ENCODE measurements at places on chromosomes 13 and 19.
A peak's percentile ranks its signal among the peaks of the same experiment; 100 is the strongest.

DNA sequence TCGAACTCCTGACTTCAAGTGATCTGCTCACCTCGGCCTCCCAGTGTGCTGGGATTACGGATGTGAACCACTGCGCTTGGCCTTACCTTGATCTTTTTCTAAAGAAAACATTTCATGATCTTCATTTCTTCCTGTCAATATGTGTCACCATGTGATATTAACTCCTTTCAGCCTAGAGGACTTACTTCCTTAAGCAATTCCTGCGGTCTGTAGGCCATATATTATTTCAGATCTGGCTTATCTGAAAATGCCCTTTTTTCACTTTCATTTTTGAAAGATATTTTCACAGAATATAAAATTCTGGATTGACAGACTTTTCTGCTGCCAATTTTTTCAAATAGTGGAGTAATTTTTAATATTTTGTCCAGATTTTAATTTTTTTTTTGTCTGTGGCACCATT is 2.0 kb upstream of the GPR32 start:
- DNase-seq, result no peak

DNA sequence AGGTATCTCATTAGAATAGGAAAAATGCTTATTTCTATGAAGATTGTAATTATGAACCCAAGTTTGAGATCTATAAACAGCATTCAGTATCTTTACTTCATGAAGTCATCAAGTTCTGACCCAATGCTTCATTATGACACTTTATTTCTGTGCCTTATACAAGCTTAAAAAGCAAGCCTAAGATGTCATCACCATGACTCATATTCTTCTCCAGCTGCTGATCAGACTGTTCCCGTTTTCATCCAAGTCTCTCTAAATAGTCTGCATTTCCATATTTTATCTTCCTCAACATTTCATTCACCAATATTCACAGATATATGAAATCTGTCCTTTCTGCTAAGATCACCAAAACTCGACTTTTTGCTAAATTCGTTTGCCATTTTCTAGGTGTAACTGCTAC is 1247.2 kb upstream of the PRR20A start:
- DNase-seq, result no peak

DNA sequence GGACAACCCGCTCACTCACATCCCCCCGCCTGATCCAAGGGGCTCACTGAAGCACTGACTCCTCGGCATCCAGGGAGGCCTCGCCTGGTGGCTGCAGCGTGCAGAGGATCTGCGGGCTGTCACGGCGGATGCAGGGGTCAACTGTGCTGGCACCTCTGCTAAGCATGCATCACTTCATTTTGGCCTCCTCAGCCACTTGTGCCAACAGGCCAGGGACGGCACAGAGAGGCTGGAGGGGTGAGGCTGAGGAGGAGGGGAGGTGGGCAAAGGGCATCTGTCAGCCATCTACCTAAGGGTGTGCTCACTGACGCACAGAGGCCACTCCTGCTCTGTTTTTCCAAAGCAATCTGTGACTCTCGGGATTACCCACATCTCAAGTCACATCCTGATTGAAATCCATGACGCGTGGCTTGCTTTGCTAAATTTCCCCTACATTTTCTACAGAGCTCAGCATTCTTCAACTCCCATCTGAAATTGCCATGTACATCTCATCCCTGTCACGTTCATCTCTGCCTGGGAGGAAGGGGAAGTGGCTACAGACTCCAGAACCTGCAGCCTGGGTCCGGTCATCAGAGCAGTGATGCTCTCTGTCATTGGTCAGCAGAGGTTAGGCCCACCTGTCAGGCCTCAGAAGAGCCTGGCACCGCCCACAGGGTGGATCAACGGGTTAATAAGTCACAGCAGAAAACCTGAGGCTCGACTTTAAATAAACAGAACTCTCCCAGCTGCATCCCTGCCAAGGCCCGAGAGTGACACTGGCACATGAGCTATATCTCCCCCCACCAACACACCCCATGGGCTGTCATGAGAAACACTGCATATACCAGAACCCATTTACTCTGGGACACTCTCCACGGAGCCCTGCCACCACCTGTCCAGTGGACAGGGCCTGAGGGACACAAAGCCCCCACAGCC is 17.6 kb downstream of the ELL start:
- no peak for DNase-seq

- no peak for DNase-seq
These were observed 636 bp upstream of the FOXO1 start for GRCh38 chr13:40666933-40667621.

DNA sequence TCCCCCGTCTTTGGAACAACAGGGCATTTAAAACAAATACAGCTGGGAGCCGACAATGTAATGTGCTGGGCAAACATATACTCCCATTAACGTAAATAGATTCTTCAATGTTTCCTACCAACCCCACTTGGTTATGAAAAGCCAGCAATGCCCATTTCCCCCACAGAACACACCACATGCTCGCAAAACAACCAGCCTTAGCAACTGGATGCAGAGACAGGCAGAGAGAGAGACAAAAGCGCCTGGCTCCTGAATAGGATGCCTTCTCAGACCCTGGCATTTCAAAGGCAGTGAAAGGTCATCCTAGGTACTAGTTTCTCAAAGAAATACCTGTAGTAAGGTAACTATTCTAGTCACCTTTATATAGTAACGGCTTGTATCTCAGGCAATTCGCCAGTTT is 462.9 kb downstream of the ITGBL1 start:
- DNase-seq, result no peak

DNA sequence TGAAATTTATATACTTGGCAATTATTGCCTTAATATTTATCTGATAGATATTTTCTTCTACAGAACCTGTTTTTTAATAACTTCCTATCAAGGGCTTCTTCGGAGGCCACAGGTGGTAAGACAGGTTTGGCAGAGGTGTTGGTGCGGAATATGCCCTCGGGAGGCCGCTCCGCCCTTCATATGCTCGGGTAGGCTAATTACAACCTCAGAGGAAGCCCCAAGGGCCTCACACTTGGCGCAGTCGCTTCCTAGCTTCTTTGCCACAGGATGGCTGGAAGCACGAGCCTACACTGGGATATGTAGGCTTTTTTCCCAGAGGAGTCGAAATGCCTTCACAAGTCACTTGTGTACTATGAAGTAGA is 68.8 kb downstream of the LMO7 start:
- no peak for DNase-seq

GRCh38 chr13:46624821-46625220 is 71.9 kb downstream of the LRCH1 start:
- DNase-seq, result no peak

DNA sequence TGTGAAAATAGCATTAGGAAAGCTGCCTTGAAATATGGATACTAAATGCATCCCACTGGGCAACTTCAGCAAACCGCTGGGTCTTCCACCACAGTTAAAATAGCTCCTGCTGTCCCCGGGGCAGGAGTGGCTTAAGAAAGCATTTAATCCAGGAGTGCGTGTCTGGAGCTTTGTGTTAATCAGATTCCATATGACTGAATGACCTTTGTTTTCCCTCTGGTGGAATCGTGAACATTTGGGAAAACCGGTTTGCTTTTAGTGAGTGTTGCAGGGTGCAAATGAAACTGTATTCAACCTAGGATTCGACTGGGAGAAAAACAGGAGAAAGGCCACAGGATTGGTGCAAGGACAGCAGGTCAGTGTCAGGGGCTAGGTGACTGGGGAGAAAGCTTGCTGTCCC is 237.6 kb upstream of the MAB21L1 start:
- peak; percentile 89 for DNase-seq

DNA sequence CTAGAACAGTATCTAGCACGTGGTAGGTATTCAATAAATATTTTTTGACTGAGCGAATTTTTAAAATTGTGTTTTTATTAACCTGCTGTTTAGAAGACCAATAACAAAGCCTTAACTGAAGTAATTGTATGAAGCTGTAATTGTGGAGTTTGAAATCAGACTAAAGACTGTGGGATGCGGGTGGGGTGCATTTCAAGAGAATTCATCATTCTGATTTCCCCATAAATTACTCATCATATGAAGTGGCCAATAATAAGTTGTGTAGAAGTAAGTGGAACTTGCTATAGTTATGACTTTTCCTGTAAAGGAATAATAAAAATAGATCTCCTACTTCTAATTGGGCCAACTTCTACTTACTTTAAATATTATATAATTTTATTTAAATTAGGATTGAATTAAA is 449.3 kb downstream of the PCDH9 start:
- peak; percentile 44 for DNase-seq

- DNase-seq, result peak; percentile 57
These were observed 10.1 kb downstream of the NFILZ start for GRCh38 chr19:8640402-8641004.

- DNase-seq, result no peak
These were observed 5.0 kb downstream of the SOX1 start for GRCh38 chr13:112071723-112072533.

GRCh38 chr19:8148410-8149260 is 757 bp downstream of the FBN3 start:
- no peak for DNase-seq

DNA sequence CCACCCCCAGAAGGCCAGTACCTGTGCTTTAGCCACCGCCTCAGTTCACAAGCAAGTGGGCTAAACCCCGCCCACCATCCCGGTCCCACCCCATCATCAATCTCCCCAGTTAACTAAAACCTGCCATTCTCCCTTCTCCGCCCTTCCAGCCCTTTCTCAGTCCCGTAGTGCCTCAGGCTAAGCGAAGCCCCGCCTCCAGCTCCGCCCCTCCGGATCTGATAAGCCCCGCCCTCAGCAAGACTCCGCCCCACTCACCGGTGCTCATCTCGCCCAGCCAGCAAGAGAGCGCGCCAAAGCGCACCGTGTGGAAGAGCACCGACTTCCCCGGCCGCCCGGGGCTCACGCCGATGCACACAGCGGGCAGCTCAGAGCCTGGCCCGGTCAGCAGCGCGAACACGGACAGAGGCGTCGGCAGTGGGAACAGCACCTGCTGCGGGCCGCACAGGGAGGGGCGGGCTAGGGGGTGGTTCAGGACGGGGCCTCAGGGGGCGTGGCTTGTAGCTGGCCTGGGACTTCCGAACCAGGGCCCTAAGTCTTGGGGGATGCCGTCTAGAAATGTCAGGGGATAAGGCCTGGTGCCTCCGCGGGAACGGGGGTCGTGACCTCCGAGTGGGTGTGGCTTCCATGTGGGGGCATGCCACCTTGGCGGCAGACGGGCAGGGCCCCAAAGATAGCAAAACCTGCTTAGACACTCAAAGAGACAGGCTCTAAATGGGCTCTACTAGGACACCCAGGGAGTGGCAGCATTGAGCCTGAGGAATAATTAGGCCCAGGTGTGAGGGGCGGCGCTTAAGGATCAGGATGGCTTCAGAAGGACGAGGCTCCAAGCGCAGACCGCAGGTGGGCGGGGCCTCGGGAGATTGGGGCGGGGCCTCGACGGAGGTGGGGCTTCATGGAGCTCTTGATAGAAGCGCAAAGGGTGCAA is 21.4 kb downstream of the MAP4K1 start:
- DNase-seq, result no peak

- DNase-seq, result peak; percentile 56
These were observed 132.7 kb downstream of the ZDHHC20 start for GRCh38 chr13:21326155-21327031.

GRCh38 chr19:3153286-3154230 is 17.7 kb downstream of the GNA15 start:
- DNase-seq, result no peak

DNA sequence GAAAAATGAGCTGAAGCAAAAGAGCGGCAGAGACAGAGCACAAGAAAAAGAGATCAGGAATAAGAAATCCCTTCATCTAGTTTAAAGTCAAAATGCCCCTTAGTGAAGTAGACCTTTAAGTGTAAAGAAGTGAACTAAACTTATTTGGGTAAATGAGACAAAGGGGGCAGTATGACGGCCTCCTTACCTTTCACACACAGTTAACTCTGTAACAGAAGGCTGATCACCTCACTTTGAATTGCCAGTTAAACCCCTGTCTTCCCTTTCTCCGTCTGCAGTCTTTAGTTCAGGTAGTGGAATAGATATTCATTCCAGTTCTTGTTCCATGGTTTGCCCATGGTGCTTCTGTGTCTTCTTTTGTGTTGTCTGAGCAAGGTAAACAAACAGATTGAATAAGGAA is 1029.8 kb downstream of the DIAPH3 start:
- DNase-seq, result no peak

- peak; percentile 97 for DNase-seq
These were observed 28.3 kb downstream of the ZNF507 start for GRCh38 chr19:32373585-32374295.

DNA sequence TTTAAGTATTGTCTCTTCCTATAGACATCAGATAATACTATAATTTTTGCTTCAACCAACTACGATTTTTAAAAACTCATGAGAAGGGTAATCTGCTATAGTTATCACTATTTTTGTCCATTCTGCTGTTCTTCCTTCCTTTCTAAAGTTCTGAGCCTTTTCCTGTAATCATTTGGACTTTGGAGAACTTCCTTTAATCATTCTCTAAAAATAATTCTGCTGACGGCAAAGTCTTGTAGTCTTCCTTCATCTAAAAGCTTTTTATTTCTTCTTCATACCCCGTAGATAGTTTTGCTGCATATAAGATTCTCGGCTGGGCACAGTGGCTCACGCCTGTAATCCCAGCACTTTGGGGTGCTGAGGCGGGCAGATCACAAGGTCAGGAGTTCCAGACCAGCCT is 5.1 kb upstream of the FCGBP start:
- DNase-seq, result no peak

- no peak for DNase-seq
These were observed 42.0 kb downstream of the TPP2 start for GRCh38 chr13:102638741-102639140.

- no peak for DNase-seq
These were observed 48.7 kb upstream of the PCCA start for GRCh38 chr13:100040196-100040595.

- DNase-seq, result no peak
These were observed 1.7 kb downstream of the B9D2 start for GRCh38 chr19:41362143-41362847.

GRCh38 chr19:32573492-32573794 is 7.5 kb upstream of the PDCD5 start:
- DNase-seq, result no peak

GRCh38 chr13:26041444-26041843 is 10.4 kb downstream of the SHISA2 start:
- no peak for DNase-seq

DNA sequence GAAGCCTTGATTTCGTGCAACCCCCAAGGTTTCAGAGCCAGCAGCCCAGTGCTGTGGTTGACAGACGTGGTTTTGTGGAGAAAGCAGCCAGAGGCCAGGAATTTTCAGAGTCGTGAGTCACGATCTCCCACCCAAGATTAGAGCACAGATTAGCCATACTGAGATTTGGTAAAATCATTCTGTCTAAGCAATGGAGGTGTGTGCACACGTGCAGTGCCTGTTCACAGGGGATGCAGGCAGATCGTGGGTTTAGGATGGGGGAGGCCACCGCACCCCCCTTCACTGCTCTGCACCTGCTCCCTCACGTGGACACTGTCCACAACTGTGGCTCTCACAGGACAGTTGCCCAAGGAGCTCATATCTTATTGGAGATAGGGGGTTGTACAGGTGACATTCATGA is 46.6 kb upstream of the GPR183 start:
- DNase-seq, result peak; percentile 63

- peak; percentile 13 for DNase-seq
These were observed 221.4 kb upstream of the SLC10A2 start for GRCh38 chr13:103287659-103288058.

GRCh38 chr19:53102206-53102755 is 941 bp downstream of the ZNF160 start:
- peak; percentile 1 for DNase-seq
